ENCODE measurements at places on chromosomes 6 and 20. TPM values are rescaled to one million over a fixed set of nuclear protein-coding genes. Genes with fewer than 3 reads are reported as not detected.

The CD93 gene
- total RNA-seq, result not detected

GRCh38 chr6:40022867-40023266, 88.6 kb upstream of the MOCS1 start:
- DNase-seq, result no peak

DNA sequence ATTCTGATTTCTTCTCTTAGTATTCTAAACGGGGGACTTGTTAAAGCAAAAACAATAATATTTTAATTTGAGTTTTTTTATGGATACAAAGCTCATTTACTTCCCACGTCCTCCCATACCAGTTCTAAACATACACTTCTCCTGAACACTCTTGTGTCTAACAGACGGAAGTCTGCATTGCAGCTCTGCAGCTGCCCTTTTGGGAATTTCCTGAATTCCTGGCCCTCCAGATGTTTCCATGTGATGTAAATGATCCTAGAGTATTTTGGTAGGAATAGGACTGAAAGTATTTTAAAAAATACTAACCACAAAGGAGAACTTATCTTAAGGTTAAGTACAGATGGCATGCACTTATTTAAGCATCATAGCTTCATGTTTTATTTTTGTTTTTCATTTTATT, 886.7 kb downstream of the TBC1D32 start:
- no peak for DNase-seq

DNA sequence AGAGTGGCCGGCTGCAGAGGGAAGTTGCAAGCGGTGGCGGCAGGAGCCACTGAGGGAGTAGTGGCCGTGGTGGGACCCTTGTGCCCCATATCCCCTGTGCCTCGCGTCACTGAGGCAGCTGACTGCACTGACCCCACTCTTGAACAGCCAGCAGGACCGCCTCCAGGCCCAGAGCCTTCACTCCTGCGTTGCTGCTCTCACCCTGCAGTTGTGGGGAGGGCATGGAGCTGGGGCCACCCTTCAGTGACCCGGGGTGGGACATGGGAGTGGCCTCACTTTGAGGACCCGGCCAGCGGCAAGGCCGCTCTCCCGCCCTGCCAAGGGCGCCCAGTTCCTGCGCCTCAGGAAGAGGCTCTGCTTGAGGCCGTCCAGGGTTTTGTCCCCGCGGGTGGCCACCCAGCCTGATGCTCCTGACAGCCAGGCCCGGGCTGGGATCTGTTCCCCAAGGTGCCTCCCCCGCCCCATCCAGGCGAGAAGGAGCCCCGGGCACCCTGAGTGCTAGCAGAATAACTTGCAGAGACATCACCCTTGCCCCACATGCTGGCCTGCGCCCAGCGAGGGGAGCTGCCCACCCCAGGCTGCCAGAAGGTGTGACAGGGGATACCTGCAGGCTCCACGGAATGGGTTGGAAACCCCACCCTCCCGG, 44.4 kb downstream of the HLA-DRA start:
- no peak for DNase-seq

DNA sequence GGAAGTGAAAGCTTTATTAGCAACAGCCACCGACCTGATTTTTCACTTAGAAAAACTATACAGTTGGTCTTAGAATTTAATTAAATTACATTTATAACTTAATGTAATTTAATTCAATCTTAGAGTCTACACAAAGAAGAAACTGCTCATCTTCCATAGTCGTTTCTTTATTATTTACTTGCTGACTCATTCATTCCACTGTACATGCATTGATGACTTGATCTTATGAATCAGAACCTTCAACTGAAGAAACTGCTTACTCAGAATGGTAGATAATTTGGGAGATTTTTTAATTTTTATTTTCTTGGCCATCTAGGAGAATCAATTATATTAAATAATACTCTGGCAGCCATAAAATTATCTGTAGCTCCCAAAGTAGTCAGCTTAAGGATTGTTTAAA, 1021.6 kb upstream of the FLRT3 start:
- DNase-seq, result no peak
